BE2C (cell line): ENCODE measurements at places on chromosomes 4 and X.
A peak's percentile ranks its signal among the peaks of the same experiment; 100 is the strongest.

DNA sequence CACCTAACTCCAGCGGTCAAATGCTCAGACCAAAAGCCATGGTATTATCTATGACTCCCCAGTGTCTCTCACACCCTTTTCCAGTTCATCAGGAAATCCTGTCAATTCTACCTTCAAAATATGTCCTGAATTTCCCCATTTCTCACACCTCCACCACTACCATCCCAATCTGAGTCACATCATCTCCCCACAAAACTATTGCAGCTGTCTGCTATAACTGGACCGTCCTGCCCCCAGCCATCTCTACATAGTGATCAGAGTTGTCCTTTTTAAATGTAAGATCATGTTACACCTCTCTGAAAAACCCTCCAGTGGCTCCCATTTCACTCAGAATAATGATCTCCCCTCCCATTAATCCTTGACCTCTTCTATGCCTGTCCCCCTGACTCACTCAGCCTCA, 6.8 kb upstream of the ODAPH start:
- DNase-seq: no peak

DNA sequence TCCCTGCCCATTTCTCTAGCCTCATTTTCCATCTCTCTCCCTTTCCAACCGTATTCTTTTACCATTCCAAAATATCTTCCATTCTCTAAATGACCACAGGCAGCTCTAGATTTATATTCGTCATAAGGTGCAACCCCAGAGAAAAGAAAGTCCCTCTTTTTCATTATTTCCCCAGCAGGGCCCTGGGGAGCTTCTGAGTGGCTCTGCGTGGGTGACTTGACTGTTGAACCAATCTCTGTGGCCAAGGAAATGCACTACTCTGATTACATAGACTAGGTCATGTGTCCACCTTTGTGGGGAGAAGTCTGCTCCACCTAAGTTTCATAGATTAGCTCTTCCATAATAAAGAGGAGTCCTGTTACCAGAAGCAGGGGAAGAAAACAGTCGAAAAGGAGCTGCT, 51.4 kb downstream of the ATOH1 start:
- no peak for DNase-seq

- DNase-seq: no peak
Measured at GRCh38 chr4:74117024-74117534, 18.1 kb upstream of the CXCL2 start.

DNA sequence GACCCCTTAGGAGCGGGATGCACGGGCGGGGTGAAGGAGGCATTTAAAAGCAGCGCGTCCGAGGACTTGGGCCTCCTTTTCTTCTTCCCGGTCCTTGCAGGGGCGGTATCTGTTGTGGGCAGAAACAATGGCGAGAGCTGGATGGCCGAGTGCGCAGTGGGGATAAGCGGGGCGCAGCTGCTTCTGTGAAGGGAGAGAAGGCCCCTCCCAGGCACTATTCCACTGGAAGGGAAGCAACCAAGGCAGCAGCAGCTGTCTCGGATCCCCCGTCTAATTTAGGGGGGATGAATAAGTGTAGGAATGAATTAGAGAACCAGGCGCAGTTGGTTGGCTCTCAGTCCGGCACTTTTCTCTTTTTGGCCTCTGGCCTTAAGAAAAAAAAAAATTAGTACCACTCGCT, 995 bp downstream of the SMARCA5 start:
- peak; percentile 64 for DNase-seq

DNA sequence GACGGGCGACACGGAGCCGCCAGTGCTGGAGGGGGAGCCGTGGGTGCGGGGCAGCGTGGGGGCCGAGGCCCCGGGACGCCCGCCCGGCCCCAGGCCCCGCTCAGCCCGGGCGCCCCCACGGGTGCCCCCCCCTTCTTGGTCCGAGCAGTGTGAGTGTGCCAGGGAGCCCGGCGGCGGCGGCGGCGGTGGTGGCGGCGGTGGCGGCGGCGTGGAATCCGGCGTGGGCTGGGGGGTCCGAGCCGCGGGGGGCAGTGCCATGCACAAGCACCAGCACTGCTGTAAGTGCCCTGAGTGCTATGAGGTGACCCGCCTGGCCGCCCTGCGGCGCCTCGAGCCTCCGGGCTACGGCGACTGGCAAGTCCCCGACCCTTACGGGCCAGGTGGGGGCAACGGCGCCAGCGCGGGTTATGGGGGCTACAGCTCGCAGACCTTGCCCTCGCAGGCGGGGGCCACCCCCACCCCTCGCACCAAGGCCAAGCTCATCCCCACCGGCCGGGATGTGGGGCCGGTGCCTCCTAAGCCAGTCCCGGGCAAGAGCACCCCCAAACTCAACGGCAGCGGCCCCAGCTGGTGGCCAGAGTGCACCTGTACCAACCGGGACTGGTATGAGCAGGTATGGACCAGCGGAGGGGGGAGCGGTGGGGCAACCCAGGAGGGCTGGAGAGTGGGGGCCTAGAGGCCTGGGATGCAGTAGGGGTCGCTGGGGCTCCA, 466 bp downstream of the DLG3 start:
- DNase-seq: no peak

GRCh38 chrX:8684201-8684965, 47.6 kb downstream of the ANOS1 start:
- no peak for DNase-seq

GRCh38 chrX:77347572-77347971, 99.6 kb upstream of the FGF16 start:
- no peak for DNase-seq
